ENCODE measurements at places on chromosomes 11 and 22. TPM values are rescaled to one million over a fixed set of nuclear protein-coding genes. Genes with fewer than 3 reads are reported as not detected.

Gene IFT27
- total RNA-seq: 56.3 TPM

Gene GAB4
- 0.16 TPM for total RNA-seq

Gene MUC5AC
- total RNA-seq: not detected

Gene GDPD4
- total RNA-seq: not detected

Gene NOX4
- 1.1 TPM for total RNA-seq

Gene OR52B2
- total RNA-seq: not detected

Gene SNU13
- 188 TPM for total RNA-seq

Gene ART1
- not detected for total RNA-seq

Gene OR5A1
- not detected for total RNA-seq
